Activated CD4-positive, alpha-beta T cell treated with anti-CD3 and anti-CD28 coated beads, Interleukin-2, Interleukin-4, amounts not matched to agents 100 ng/mL and 50 ng/mL, durations not matched to agents 16 hours and 8 hours (primary cell): ENCODE measurements at places on chromosomes 6 and 20.

DNA sequence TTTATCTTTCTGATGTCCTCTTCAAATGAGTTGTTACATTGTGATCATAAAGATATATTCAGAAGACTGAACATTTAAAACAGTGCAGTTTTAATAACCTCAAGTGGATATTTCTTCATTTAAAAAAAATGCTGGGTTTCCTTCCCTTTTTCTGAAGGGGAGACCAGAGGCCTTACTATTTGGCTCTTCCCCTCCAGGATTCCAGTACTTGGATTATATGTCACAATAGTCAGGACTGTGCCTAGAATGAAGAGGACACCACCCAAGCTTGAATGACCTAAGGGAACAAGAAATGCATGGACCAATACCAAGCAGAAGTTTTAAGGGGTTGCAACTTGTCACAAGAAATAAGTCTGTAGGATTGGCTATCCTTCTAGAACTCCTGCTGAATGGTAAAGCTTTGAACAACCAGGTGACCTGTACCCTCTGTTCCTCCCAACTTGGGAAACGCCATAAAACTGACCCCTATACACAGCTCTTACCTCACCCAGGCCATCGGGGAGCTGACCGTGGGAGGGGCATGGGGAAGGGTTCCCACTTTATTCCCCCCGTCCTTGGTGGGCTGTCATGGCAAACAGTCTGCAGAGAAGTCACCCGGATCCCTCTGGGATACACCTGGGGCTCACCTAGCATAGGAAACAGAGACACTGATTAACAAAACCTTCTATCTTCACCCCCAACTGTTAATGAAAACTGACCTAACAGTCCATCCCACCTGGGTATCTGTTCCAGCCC, 2.0 kb downstream of the FRS3 start:
- DNase-seq, result no peak

DNA sequence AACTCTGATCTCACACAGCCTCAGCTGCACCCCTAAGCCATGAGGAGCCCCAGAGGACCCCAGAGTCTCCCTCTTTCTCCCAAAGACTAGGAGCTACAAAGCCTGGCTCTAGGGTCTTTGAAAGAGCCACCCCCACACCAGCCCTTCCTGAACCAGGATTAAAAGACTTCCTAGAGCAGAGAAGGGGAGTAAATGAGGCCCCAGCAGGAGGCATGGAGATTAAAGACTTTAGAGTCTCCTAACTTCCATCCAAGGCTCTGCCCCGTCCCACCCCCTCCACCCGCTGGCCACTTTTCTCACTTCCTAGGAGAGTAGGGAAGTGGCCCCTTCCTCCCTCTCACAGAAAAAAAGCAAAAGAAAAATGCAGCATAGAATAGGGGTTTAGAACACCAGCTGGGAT, 1.7 kb downstream of the PREX1 start:
- DNase-seq, result no peak

GRCh38 chr6:73050706-73051105, 174.6 kb downstream of the KHDC1L start:
- no peak for DNase-seq

DNA sequence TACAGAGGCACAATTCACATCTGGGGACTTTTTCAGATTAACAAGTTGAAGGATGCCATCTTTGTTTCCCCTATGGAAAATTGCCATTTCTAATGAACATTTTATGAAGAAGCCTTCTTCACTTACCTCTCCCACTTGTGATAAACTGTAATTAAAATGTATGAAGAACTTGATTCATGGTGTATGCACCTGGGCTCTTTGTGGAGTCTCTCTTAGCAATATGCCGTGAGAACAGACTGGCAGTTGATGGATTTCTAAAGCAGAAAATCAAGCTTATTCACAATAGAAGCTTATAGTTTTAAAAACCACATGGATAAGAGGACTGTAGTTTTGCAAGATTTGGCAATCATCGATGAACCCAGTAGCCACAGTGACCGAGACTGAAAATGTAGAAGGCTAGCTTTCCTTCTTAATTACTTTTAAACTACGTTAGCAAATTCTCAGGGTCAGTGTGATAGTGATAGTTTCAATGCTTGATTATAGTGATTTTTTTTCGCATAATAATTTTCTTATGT, 270.6 kb downstream of the PRL start:
- DNase-seq, result no peak

DNA sequence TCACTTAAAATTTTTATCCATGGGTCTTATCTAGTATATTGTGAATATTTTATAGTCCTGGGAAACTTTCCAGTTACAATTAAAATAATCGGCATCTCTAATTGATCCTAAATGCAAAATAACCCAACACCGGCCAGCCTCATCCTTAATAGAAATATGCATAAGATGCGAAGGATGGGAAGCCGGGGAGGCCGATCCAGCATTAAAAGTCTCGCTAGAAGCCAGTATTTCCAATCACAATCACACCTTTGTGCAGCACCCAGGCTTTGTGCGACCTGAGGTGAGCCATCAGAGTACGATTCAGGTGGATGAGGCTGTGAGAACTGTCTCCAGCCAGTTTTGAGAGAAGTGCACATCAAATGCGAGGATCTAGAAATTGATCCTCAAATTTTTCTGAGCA, 65.4 kb downstream of the EZR start:
- no peak for DNase-seq

DNA sequence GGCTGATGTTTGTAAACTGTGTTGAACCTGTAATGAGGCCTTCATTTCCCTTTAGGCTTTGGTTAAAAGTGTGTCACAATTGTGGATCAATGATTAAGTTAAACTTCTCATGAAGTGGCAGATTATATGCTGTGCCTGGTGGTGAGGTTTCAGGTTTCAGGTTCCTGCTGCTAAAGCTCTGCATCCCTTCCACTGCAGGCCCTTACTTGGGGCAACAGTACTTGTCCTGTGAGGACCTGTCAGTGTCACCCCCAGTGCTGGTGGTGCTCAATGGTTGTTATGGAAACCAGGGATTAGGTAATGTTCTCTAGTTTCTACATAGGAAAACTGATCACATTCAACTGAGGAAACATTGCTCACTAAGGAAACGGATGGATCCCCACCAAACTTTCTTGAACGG, 18.5 kb downstream of the RPP21 start:
- no peak for DNase-seq

GRCh38 chr6:106629859-106630163, 433 bp downstream of the QRSL1 start:
- no peak for DNase-seq

GRCh38 chr6:2964793-2965505, 6.4 kb downstream of the SERPINB6 start:
- no peak for DNase-seq

DNA sequence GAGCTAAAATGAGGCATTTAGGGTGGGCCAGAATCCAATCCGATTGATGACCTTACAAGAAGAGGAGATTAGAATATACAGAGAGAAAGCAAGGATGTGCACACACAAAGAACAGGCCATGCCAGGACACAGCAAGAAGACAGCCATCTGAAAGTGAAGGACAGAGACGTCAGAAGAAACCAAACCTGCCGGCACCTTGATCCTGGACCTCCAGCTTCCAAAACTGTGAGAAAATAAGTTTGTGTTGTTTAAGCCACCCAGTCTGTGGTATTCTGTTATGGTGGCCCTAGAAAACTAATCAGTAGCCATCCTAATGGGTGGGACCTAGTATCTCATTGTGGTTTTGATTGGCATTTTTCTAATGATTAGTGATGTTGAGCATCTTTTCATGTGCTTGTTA, 39.7 kb upstream of the ME1 start:
- no peak for DNase-seq

GRCh38 chr6:168223150-168223549, 96.4 kb downstream of the DACT2 start:
- DNase-seq, result no peak

- DNase-seq, result no peak
Measured at GRCh38 chr6:91633374-91634111, 1046.7 kb upstream of the MAP3K7 start.

- DNase-seq, result no peak
Measured at GRCh38 chr20:63751471-63752271, 12.1 kb downstream of the SLC2A4RG start.

DNA sequence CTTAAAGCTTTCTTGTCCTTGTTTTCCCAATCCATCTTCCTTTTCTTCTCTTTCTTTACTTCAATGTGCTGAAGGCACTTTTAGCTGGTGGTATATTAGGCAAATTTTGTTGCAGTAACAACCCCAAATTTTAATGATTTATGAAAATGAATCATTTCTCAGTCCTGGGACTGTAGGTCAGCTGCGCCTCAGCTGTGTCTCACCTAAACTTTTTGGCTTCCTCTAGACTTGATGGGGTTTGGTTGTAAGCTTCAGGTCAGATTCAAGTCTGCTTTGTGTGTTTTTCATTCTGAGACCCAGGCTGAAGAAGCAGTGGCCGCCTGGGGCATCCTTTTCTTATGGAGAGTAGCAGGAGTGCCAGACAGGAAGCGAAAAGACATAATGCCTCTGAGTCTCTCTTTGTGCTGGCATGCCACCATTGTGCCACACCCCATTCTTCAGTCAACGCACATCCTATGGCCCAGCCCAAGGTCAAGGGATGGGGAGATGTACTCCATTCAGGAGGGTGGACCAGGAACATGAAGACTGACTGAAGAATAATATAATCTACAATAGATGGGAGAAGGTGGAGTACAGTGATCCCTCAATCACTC, 28.9 kb upstream of the CD83 start:
- DNase-seq, result no peak

- DNase-seq, result no peak
Measured at GRCh38 chr6:143967706-143968376, 40.2 kb downstream of the PLAGL1 start.

DNA sequence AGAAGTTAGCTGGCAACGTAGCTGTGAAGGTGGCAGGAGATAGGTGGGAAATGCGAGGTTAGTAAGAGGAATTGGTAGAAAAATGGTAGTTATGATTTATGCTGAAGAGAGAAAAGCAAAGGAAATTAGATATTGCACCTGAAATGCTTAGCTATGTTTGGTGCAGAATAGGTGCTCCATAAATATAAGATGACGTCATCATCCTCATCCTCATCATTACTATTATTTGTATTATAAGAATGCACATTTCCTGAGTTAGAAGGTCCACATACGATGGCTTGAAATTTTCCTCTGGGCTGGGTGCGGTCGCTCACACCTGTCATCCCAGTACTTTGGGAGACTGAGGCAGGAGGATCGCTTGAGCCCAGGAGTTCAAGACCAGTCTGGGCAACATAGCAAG, 39.5 kb upstream of the ANGPT4 start:
- no peak for DNase-seq

DNA sequence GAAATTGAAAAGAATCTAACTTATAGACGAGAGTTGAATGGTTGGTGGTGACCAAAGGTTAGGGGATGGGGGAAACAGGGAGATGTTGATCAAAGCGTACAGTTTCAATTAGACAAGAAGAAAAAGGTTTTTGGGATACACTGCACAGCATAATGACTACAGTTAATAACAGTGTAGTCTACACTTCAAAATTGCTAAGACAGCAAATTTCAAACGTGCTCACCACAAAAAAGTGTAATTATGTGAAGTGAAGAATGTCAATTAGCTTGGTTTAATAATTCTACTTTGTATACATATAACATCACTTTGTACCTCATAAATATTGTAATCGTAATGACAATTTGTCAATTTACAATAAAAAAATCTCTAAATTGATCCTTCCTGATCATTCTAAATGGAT, 267.5 kb downstream of the RNGTT start:
- DNase-seq, result no peak

- no peak for DNase-seq
Measured at GRCh38 chr20:34573541-34574300, 15.2 kb downstream of the MAP1LC3A start.

DNA sequence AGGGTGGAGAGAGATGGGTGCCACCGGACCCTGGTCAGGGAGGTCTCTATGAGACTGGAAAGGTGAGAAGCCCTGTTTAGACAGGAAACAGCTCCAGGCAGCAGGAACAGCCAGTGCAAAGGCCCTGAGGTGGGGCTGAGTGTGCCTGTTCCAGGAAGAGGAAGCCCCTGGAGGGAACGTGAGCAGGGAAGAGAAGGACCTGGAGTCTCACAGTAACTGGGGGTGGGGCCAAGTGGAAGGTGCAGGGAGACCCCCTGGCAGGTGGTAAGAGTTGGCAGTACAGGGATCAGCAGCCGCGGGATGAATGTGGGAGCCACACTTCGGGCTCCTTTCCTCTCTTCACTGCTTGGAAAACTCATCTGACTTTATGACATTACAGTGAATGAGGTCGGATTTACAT, 43.8 kb upstream of the CST5 start:
- DNase-seq, result no peak

DNA sequence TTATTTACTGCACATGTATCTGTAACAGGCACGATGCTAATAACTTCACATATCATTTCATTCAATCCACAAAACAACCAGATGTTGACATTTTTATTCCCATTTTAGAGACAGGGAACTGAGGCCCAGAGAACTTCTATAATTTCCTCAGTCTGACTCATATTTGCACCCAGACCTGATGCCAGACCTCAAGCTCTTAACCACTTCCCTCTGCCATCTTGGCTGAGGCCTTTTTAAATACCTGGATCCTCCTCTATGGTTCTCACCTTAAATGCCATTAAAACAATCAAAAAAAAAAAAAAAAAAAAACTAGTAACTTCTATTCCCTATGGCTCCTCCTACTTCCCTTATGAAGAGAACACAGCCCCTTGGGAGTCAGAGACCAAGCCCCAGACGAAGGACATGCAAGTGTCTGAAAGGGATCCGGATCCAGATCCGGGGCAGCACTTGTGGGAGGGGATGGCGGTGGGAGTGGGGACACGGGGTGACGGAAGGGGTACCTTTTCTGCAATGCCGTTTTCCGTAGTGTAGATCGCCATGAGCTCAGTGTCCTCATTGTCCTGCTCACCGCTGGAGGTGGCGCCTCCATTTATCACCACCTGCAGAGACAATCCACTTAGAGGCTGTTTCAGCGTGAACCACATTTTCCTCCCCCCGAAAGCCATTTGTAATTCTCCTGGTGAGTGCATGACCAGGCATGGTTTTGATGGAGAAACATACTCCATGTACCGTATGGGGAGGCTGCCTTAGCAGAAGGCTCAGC, 88.7 kb downstream of the SLC23A2 start:
- peak; percentile 24 for DNase-seq

GRCh38 chr6:116783852-116784251, 18.3 kb upstream of the FAM162B start:
- no peak for DNase-seq

DNA sequence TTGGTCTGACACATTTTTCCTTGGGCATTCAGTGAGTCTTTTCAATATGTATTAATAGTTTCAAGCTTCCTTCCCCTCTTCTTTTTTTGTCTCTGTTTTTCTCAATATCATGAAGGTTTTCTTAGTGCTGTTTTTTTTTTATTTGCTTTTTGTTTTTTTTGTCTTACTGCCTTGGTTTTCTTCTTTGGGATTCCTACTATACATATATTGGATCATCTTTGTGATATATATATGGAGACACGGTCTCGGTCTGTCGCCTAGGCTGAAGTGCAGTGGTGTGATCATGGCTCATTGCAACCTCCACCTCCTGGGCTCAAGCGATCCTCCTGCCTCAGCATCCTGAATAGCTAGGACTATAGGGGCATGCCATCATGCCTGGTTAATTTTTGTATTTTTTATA, 43.8 kb downstream of the NCOA3 start:
- no peak for DNase-seq

DNA sequence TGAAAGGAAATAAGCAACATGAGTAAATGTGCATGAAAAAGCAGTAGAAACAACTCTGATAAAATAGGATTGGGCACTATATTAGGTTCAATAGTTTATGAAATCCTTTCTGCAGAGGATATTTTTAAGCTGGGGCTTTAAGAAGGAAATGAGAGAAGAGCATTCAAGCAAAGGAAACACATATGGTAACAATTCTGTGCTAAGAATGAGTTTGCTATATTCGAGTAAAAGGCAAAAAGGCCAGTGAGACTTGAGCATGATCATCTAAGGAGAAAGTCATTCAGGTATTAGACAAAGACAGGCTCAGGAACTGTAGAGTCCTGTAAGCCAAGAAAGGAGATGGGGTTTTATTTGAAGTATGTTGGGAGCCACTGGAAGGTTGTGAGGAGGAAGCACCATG, 387.1 kb upstream of the FLRT3 start:
- DNase-seq, result no peak
